Spinal cord (tissue), 10 donors: ENCODE measurements at places on chromosomes 7 and 10. TPM values are rescaled to one million over a fixed set of nuclear protein-coding genes. Genes with fewer than 3 reads are reported as not detected.
A peak's percentile ranks its signal among the peaks of the same experiment; 100 is the strongest.

PAX4 gene
- total RNA-seq = not detected

NUTM2A gene
- total RNA-seq = 1.2 TPM

SOSTDC1 gene
- 48.7 TPM for total RNA-seq

LAMTOR4 gene
- 59.2 TPM for total RNA-seq

SPDYE18 gene
- total RNA-seq = 1.4 TPM

MPP7 gene
- 8.9 TPM for total RNA-seq

FAM20C gene
- 27.9 TPM for total RNA-seq

DNA sequence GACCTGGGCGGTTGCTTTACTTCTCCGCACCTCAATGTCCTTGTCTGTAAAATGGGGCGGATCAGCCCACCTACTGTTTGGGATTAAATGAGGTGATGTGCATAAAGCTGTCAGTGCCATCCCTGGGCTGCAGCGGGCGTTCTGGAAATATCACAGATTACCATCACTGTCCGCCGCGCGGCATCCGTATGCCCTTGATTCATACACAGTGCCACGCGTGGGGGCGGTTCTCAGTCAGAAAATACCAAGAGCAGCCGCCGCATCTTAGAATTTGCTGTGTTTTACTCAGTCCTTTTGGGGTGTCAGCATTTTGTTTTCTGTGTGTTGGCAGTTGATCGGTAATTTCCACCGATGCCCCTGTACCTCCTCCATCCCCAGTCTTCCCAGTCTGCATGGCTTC lies 338.8 kb downstream of the DPP6 start:
- no peak for DNase-seq

DNA sequence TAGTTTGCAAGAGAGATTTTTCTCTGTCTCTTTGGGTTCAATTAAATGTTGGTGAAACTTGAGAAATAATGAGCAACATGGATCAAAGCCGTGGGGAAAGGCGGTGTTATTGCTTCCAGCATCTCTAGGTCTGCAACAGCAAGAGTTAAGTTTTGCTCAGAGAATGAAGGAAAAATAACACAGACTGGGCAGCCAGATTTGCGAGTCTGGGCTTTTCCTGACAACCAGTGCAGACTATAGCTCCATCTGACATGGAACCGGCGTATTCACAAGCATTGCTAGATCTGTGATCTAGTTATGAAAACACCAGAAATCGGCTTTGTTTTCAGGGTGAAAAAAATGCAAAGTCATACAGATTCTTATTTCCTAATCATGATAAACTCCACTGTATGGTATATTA lies 110.4 kb downstream of the CAMK1D start:
- DNase-seq = no peak

GRCh38 chr7:103524042-103524907 lies 78.3 kb upstream of the SLC26A5 start:
- peak; percentile 55 for DNase-seq

DNA sequence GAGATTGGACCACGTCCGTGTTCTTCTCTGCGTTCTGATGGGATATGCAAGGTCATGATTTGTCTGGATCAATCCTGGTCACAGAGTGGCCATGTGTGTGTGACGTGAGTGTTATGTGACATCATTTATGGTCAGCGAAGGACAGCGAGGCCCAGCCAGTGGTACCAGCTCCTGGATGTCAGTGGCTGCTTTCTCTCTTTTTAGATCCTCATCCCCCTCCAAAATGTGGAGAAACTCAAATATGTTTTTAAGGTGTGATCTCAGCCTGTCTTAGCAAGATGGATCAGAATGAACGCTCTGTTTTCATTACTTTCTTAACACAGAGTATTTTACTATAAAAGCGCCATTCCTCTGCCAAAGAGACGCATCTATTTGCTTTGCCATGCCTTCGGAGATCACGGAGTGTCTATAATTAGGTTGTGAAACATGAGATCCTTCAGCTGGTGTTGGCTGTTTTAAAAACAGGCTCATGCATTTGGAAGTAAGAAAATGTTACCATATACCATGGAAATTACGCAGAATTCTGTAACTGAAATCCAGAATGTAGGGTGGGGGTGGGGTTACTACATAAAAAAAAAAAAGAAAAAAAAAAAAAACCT lies 245.5 kb upstream of the TCERG1L start:
- DNase-seq = no peak

- DNase-seq = no peak
Measured at GRCh38 chr10:35876248-35876647, 234.2 kb upstream of the FZD8 start.

GRCh38 chr7:31493714-31494181 lies 20.1 kb upstream of the ITPRID1 start:
- no peak for DNase-seq

DNA sequence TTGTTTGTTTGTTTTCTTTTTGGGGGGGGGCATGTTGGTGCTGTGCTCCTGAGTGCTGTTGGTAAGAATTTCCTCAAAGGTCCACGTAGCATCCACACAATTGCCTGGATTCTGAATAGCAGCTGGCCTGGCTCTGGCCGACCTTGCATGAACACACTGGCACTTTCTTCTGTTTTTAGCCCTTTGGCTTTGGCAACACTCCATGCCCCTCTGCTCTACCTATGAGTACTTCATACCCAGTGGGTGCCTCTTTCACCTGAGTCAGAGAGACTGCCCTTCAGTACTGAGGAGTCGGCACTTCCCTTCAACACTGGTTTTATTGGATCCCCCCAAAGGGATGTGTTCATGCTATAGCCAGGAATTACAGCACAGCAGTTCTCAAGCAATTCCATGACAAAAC lies 7.2 kb upstream of the NPVF start:
- DNase-seq = no peak

DNA sequence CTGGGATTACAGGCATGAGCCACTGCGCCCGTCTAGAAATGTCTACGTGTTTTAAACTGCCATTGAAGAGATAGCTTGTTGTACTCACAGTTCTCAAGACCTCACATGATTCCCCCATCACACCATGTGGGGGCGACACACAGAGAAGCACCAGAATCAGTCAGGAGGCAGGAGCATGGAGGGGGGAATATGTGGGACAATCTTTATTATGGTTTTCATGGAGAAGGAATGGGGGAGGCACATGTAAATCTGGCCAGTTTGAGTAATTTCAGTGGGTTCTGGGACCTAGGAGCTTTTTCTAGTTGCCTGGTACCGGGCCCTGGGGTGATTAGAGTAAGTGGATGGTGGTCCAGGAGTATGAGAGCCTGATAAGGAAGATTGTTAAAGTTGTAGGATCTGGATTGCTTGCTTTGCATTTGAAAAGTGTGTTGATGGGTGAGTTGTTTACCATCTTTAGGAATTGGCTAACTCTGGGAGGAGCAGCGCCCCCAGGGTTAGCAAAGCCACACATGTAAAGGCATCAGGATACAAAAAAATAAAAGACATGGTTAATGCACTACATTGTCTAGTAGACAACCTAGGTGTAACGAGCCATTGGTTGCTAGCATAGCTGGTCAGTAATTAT lies 85.4 kb upstream of the SLC13A1 start:
- DNase-seq = no peak

DNA sequence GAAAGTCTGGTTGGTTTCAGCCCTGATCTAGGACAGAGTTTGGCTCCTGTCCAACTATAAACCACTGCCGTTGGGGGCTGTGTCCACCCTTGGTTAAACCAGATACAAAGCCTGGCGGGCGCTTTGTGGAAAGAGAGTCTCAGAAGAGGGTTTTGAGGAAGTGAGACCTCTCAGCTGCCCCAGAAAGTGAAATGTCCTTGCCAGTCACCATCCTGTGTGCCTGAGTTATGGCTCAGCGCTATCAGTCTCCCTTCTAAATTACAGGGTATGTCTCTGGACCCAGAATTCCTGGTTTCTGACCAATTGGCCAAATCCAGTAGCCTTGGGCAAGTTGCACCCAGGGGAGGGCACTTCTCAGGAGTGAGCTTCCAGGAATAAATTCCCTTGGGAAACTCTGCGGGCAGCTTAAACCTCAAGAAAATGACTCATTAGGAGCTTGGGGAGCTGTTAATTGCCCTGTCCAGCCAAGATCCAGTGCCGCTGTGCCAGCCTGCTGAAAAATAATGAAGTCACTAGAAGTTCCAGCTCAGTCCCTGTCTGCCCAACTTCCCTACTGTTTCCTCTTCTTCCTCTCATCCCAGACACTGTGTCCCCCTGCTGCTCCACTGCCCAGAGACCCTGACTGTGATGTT lies 66.7 kb upstream of the PDZD8 start:
- DNase-seq = no peak

GRCh38 chr10:12661671-12662070 lies 312.3 kb downstream of the CAMK1D start:
- DNase-seq = peak; percentile 88

DNA sequence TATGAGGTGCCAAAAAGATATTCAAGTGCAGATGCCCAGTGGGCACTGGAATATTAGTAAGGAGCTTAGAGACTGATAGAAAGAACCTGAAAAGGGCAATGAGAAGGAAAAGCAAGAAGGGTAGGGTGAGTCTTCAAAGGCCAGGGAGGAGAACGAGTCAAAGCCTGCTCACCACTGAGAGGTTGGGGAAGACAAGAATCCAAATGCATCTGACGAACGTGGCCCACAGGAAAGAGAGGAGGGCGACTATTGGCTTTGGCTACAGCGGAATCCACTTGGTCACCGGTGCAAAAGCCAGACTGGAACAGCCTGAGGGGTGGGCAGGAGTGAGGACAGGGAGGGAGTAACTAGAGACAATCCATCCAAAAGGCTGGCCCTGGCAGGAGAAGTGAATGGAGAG lies 216.7 kb upstream of the KLF14 start:
- no peak for DNase-seq

- no peak for DNase-seq
Measured at GRCh38 chr7:30389791-30390190, 88.8 kb downstream of the NOD1 start.

- no peak for DNase-seq
Measured at GRCh38 chr10:61195211-61195610, 251.2 kb upstream of the RHOBTB1 start.

- peak; percentile 35 for DNase-seq
Measured at GRCh38 chr7:150448789-150449147, 1.7 kb upstream of the GIMAP8 start.

GRCh38 chr10:77036993-77037734 lies 600.4 kb downstream of the KCNMA1 start:
- no peak for DNase-seq

- DNase-seq = no peak
Measured at GRCh38 chr7:6279937-6280336, 7.5 kb upstream of the CYTH3 start.

- no peak for DNase-seq
Measured at GRCh38 chr10:53479365-53479764, 706.8 kb upstream of the MBL2 start.
